SIG-M5 (cell line): ENCODE measurements at places on chromosomes 13 and 19.

GRCh38 chr19:30557212-30557611, 185.0 kb downstream of the ZNF536 start:
- DNase-seq: no peak

DNA sequence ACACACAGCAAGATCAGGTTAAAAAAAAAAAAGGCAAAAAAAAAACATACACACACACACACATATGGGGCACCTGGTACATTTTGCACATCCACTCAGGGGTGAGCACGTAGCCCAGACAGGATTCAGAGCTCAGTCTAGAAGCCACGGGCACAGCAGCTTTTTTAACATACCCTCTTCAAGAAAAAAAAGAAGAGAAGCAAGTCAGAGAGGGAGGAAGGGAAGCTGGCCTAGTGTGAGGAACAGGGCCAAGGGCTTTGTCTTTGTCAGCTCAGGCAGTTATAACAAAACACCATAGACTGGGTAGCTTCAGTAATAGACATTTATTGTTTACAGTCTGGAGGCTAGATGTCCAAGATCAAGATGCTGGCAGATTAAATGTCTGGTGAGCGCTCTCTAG, 2.3 kb upstream of the TPM4 start:
- no peak for DNase-seq

GRCh38 chr13:109198585-109198984, 569.2 kb downstream of the MYO16 start:
- DNase-seq: no peak

DNA sequence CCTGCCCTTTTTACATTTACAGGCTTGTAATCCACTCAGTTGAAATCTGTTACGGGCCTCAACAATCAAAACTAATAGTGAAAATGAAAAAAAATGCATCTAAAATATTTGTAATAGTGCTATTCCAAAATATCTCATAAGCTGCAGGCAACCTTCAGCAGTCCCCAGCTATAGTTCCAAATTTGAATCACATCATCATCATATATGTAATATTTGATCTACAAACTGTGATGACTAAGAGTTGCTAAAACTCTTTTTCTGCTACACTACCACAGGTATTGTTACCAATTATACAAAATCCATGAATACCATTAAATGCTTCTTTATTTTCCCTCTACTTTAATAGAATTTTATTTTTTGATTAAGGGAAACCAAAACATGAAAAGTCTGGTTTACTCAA, 121.4 kb upstream of the RFC3 start:
- DNase-seq: no peak

DNA sequence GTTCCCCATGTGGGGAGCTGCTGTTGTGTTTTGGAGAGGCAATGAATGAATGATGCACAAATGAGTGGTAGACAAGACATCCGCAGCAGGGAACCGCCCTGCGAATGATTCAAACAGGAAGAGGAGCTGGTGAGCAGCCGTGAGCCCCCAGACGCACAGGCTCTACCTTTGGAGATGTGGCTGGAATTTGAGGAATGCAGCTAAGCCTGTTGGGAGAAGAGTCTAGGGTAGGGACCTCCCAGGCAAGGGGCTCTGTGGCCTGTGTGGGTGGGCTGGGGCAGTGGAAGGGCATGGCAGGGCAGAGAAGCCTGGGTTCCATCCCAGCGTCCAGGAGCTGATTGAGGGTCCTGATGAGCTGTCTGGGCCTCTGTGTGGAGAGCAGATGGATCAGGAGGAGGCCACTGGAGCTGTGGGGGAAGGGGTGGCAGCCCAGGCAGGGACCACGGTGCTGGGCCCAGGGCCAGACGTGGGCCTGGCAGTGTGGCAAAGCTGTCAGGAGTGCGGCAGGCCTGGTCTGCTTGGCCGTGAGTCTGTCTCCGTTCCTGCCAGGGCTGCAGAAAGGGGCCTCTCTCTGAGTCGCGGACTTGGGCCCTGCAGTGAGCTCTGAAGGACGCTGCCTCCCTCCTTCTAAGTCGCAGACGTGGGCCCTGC, 41.8 kb upstream of the DCUN1D2 start:
- DNase-seq: no peak

GRCh38 chr19:28519218-28519779, 693.7 kb downstream of the UQCRFS1 start:
- DNase-seq: no peak

GRCh38 chr19:33780251-33780650, 16.4 kb upstream of the KCTD15 start:
- DNase-seq: no peak

DNA sequence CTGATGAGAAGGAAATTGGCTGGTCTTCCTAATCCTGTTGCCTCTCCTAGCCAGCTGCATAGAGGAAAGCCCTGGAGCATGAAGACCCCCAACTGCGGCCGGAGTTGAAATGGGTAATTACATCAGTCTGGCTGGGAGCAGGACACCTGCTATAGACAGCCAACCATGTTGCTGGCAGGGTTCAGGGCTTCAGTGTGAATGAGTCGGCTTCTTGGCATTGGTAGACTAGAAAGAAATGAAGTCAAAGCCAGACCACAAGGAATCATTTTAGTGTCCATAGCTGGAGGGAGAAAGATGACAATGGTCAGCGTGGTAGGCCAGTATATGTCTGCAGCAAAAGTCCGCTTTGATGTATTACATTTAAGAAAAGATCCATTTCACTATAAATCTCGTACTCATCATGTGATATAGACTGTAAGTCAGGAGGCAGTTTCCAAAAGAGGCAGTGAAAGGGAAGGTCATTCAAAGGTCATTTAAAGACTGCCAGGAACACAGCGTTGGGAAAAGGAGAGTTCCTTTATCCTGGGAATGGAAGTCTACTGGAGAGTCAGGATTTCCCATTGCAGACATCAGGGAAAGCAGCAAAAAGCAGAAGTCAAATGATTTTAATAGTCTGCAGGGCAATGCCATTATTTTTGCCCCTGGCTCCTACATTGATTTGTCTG, 262.7 kb downstream of the DNAJC15 start:
- no peak for DNase-seq

DNA sequence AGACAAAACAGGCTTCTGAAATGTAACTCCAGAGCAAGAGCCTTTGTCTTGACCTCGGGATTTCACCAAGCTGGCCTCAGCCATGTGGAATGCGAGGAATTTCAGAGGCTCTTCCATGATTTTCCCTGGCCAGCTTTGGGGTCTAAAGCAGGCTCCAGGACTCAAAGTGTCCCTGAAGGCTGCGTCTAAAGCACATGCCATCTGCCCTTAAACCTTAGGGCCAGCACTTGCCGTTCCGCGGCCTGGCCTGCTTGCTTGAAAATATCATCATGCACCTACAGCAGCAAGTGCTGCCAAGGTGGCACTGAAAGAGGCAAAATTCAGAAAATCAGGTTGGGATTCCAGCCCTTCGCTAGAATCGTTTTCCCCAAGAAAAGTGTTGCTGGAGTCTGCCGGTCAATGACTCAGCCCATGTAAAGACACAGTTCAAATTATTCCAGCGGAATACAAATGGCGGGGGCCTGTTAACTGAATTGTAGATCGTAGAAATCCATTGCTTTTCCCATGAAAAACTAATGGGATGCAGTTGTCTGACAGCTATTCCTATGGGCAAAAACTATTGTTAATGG, 105.7 kb upstream of the RAP2A start:
- DNase-seq: no peak

GRCh38 chr19:51166846-51167490, 24.9 kb downstream of the SIGLEC7 start:
- no peak for DNase-seq

DNA sequence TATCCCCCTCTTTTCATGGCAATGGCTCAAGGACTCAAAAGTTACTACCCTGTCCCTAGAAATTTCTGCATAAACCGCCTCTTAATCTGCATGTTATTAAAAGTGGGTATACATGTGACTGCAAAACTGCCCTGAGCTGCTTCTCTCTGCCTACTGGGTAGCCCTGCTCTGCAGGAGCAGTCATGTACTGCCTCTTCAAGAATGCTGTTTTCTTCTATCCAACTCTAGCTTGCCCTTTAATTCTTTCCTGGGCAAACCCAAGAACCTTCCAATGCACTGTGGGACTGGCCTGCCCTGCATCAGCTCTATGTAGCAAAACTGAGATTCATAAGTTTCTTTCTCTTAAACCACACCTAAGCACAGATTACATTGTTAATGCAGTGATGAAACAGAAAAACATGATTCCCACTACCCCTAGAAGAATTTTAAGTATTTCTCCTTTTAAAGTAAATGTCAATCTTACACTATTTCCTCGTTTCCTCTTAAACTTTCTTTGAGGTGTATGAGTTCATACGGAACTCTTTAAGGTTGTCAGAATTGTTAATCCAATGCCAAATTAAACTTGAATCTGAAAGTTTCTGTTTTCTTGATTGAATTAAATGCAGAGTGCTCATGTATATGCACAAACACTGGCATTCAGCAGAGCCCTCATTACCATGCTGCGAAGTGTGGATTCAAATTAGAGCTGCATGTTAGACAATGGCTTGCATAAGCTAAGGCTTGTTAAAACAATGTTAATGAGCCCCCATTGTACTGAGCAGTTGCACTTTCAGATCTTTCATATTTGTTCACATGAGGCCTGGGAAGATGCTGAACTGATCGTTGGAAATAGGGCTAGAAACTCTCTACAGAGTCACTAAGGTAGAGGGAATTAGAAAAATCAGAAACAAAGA, 669.9 kb upstream of the PCDH20 start:
- DNase-seq: no peak

- no peak for DNase-seq
Observed at GRCh38 chr19:40797963-40798682, 868 bp upstream of the EGLN2 start.

DNA sequence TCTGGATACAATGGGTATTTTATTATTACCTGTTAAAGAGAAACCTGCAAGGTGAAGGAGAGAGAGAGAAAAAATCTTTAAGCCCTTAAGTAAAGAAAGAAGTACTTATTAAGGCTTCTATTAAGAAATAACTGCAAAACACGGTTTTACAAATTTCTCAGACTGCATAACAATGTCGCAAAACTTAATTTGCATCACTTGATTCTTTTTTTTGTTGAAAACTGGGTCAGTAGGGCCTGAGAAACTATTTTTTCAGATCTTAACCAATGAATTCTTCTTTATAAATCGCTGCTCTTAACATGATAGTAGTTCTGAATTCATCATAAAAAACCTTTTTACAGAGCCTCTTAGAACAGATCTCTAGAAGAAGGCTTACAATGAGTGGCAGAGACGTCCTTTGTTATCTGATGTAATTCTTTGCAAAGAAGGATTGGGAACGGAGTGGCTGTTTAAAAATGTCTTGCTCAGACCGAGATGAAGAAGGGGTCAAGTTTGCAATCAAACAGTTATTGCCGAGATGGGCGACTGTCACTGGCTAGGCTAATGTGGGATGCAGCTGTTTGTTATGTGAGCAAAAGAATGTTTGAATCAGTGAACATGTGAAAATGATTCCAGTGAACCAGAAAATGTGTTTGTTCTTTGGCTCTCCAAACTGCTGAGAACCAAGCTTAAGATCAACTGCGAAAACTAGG, 76.3 kb downstream of the ZNF536 start:
- no peak for DNase-seq

DNA sequence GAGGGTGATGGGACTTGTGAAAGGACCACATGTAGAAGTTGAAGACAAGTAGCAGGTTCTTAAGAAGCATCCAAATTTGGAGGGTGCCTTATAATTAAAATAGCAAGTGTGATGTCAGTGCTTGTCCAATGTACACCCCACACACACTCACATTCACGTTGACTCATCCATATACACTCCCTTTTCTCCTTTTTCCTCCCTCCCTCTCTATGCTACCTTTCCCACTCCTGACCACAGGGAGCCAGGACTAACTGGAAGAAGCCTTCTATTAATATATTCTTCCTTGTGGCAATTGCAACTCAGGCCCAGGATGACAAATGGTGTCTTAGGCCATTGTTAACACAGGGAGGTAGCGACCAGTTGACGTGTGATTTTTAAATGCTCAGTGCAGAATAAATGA, 16.3 kb upstream of the GPR183 start:
- no peak for DNase-seq

DNA sequence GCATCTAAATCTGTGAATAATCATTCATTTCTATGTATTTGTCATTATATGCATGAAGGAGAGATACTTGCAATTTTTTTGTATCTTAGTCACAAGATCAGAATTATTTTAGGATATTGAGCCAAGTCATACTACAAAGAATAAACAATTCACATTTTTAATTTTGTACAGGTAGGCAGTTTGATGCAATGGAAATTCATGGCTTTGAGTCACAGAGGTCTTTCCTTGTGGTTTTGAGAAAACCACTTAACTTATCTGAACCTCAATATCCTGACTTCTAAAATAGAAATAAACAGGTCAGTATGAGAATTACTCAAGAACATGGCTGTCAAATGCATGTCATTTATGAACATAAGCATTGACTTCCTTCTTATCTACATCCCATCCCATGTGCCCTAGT, 221.4 kb upstream of the SLC10A2 start:
- no peak for DNase-seq

DNA sequence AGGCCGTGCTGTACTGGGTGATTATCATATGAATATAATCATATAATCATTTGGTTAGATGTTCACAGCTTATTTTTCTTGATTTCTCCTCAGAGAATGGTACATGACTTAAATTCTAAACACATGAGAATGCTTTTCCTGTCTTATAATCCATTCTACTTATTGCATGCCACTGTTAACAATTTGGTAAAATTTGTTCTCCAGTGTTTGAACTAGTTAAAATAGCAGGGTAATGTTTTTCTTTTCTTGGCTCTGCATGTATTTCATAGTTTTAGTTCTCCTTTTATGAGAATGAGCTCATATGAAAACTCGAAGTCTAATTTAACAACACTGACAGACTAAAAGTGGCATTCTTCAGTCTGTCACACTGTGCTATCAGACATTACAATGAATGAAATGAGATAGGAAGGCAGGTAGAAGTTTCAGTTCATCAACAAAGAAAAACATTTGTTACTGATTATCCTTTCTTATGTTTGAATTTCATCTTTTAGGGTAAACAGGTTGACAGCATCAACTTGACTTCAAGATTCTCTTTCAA, 10.2 kb downstream of the SPRYD7 start:
- no peak for DNase-seq

- no peak for DNase-seq
Observed at GRCh38 chr13:28563609-28564008, 68.7 kb upstream of the FLT1 start.

- no peak for DNase-seq
Observed at GRCh38 chr13:29676535-29676934, 81.0 kb upstream of the SLC7A1 start.

DNA sequence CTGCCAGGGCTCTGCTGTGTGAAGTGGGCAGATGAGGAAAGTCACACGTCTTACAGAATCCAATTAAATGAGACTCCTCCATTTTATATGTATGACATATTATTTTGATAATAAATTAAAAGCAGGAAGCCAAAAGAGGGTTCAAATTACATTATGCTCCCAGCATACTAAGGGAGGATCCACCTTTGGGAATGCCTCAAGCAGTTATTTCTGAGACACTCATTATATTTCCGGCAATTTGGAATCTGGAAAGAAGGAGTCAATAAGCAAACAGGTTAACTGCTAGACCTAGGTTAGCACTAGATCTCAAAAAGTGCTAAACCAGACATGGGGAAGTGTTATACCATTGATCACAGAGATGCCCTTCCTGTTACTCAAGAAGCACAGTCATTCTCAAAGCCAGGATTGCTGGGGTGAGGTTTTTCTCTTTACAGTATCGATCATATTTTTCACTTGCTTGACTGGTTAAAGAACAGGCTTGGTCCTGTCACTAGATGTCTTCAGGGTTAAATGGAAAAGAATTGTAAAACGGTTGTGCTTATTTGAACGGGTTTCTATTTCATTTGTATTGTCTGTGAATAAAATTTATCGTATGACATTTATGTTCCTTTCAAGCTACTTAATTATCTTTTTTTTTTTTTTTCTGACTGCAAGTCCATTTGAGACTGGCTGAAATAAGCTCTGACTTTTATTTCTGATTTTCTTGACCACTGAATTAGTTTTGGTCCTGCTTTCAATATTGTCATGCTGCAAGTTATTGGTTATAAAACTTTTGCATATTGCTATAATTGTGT, 523.2 kb downstream of the KLF12 start:
- no peak for DNase-seq
